Fibroblast of skin of scalp (primary cell): ENCODE measurements at places on chromosomes 7 and 10.
A peak's percentile ranks its signal among the peaks of the same experiment; 100 is the strongest.

- DNase-seq, result no peak
These were observed 34.3 kb downstream of the NAPEPLD start for GRCh38 chr7:103114576-103115008.

DNA sequence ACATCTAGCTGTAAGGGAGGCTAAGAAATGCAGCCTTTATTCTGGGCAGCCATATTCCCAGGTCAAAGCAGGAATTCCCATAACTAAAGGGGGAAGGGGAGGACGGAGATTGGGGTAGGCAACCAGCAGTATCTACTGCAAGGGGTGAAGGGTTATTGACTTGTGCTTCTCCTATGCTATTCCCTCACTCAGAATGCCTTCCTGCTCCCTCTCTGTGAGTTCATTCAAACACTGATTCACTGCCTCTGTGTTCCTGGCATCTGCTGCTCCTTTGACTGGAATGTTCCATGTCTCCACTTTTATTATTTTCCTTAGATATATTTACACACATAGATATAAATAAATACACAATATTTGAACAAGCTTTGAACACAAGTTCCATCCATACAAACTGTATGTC lies 11.1 kb downstream of the HTR7 start:
- no peak for DNase-seq

- no peak for DNase-seq
These were observed 47.5 kb downstream of the FAM53B start for GRCh38 chr10:124696446-124697392.

- no peak for DNase-seq
These were observed 418.9 kb downstream of the ZNF716 start for GRCh38 chr7:57868771-57869483.

DNA sequence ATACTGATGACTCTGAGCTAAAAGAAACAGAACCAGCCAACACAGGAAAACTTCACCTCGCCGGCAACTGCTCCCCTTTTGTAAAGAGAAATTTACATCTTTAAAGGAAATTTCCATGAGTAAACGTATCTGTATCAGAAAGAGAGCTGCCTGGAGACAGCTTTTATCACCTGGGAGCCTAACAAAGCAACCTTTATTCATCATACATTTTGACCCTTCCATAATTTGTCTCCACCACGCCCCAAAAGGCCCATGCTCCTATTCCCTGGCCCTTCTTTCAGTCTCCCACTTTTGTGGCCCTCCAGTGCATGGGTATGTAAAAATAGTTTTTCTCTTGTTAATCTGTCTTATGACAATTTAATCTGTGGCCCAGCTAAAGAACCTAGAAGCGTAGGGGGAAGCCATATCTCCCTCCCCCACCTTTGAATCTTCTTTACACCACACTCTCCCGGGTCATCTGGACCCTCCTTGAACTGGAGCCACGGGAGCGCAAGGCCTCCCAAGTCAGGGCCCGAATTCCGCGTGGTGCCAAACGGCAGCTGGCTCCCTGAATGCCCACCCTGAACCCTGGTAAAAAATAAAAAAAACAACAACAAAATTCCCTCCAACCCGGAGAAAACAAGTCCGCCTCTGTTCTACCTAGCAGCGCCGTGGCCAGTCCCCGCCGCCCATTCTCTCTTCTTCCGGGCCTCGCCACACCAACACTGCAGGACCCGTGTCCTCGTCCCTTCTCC lies 15.4 kb upstream of the FKBP9 start:
- no peak for DNase-seq

DNA sequence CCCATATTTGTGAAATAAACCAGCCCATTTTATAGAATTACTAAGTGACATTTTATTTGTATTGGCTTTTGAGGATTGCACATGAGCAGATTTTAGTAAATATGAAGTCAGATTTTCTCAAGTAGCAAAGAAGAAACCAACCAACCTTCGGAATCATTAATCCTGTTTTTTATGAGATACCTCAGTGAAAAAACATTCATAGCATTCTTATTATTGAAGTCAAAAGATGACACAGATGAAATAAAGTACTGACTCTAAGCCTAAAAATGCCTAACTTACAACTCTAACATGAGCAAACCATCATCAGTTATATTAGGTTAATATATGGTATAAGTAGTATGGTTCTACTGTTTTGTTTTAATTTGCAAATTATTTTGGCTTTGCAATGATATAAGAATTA lies 59.9 kb upstream of the AGBL3 start:
- DNase-seq, result no peak

GRCh38 chr7:149817836-149818535 lies 20.2 kb upstream of the ZNF862 start:
- no peak for DNase-seq

DNA sequence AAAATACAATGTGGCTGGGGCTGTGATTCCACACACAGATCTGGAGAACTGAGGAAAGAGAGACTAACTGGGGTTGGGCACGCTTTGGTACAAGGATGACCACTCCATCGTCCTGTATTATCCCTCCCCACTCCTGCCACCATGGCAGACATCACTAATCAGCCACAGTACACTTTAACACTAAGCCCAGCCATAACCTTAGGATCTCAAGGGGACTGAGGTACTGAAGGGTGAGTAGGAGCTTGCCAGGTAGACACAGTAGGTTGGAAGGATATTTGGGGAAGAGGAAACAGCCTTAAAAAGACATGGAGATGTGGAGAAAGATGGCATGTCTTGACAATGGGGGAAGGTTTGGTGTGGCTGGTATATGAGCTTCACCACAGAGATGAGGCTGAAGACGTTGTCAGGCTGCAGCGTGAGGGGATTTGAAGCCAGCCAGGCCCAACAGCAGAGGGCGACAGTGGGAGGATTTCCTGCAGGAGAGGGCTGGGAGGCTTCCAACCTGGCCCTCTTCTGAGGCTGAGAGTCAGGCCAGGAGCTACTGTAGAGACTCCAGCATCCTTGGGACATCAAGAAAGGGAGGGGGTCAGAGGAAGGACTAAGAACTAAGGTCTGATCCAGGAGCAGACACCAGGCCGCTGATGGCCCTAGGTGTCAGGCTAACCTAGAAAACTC lies 58.6 kb upstream of the COL13A1 start:
- peak; percentile 45 for DNase-seq

- DNase-seq, result no peak
These were observed 123.9 kb downstream of the BAMBI start for GRCh38 chr10:28801247-28801646.

DNA sequence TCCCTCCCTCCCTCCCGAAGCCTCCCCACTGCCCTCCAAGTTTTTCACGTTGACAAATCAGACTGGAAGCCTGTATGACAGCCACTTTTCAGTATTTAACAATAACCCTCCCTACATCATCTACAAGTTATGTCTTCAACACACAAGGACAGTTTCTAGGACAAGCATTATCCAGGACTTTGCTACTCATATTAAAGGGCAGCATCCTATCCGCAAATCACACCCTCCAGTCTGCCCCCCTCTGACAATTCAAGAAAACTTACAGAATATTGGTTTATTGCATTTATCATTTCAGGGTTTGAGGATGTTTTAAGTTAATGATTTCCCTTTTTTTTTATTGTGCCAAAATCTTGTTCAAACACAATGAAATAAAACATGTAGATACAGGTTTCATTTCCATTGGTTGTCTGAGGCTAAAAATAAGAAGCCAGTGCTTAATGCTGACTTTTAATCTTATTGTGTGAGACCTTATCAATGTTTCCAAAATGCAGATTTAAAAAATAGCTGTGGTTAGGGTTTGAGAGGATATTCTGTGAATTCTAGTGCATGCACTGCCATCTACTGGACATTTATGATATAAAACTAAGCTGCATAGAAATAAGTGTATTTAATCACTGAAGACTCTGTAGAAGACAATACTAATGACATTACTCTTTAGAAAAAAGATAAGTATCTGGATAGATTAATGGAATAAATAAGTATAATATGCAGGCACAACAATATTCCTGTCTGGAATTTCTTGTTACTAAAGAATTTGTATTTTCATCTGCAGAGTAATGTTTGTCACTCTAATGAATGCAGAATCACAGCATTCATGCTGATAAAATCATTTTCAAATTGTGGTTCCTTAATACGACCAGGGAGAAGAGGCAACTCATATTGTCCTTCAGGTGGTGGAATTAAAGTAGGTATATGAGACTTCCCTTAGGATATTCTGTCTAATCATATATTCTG lies 64.1 kb downstream of the CAV1 start:
- peak; percentile 78 for DNase-seq

- DNase-seq, result peak; percentile 40
These were observed 85.9 kb downstream of the CD36 start for GRCh38 chr7:80724249-80724871.

- DNase-seq, result no peak
These were observed 110.2 kb downstream of the TMEM26 start for GRCh38 chr10:61342858-61343572.

GRCh38 chr7:73876361-73876760 lies 15.4 kb downstream of the TMEM270 start:
- DNase-seq, result no peak

- DNase-seq, result peak; percentile 24
These were observed 398.5 kb downstream of the REEP3 start for GRCh38 chr10:63919575-63920279.

GRCh38 chr10:15571575-15571974 lies 148.1 kb downstream of the ITGA8 start:
- peak; percentile 84 for DNase-seq

DNA sequence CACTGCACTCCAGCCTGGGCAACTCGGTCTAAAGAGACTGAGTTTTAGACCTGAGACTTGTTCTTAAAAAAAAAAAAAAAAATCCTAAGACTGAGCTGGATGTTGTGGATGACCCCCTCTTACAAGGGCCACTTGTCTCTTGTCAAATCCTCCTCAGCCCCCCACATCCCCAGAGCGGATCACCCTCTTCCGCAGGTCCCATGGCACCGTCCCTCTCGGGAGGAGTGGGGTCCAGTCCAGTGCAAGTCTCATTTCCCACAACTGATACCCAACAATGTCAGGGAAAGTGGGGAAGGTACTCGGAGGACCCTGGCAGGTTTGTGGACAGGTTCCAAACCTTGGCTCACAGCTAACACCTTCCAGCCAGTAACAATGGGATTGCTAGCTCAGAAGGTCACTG lies 100.3 kb downstream of the ELFN1 start:
- no peak for DNase-seq

DNA sequence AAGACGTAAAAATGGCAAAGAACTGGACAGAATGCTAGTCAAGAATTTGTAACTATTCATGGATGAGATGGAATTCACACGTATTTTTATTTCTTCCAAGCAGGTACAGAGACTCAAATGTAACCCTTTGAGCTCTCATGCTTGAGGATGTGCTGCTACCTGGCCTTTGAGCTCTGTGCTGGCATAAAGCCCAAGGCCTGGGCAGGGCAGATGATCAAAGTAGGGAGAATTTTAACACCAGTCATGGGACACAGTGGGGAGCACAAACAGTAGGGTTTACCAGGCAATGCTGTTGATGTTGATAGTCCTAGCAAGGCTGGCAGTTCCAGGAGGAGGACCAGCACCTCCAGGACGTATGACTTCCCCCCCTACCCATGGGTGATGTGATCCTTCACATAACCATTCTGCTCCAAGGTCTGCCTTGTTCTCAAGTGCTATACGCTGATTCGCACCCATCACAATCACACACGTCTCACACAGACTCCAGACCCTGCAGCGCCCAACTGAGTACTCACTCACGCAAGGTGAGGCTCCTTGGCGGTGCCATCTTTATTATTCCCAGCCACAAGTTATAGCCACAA lies 48.6 kb upstream of the DLG5 start:
- DNase-seq, result no peak

GRCh38 chr10:92846854-92847201 lies 1.5 kb upstream of the EXOC6 start:
- no peak for DNase-seq

GRCh38 chr7:51357821-51358220 lies 41.2 kb upstream of the COBL start:
- DNase-seq, result no peak
